Smooth muscle cell of the brain vasculature (primary cell): ENCODE measurements at places on chromosomes 7 and 10.

DNA sequence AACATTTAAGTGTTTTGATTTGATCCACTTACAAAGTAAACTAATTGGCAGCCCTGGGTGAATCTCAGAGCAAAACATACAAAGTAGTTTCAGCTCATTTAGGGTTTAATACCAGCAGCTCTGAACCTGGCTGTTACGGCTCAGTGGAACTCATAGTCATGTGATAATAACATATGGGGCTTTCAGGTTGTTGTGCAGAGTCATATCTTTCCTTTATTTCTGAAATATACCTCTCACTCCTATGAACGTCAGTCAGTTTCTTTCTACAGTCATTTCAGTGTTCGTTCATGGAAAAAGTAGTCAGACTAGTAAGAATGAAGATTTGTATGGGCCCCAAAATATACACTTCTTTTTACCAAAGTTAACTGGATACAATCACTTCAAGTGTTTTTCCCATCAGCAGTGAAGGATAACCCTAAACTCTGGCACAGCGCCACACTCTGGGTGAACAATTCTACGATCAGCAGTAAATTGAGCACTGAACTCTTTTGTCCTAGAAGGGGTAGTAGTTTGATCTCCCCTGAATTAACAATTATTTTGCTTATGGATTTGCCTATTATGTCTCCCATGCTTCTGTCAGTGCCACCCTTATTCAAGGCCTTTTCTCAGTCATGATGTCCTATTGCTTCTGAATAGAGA, 218.6 kb downstream of the THSD7A start:
- DNase-seq = no peak

DNA sequence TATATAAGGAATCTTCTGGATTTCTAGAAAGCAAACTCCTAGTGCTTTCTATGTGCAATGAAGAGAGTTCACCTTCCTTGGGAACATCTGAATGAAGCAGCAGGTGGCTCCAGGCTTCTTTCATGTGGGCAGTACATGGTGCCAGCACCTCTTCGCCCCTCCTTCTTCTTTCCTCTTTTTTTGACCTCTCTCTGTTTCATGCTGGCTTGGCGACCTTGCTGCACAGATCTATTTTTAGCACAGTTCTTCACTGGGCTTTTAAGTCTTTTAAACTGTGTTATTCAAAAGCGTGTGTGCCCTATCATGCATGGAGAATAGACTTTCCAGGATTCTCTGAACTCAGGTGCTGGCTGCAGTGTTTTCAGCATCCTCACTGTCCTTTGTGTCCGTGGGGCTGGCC, 400.3 kb upstream of the PRKCQ start:
- no peak for DNase-seq

DNA sequence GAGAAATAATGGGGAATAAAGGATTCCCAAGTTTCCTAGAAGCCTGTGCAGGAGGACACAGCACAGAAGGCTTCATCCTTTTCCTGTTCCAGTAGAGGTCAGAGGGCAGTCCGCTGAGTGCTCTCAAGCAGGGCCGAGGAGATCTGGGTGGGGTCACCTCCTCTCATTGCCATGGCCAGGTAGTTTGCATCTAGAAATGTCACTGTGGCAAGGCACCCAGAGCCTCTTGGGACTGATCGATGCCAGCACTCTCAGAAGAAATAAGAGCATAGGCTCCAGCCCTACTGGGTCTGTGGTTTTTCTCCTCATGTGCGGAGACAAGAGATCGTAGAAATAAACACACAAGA, 7.9 kb downstream of the NUB1 start:
- DNase-seq = no peak

GRCh38 chr7:138243430-138243829, 167.2 kb downstream of the AKR1D1 start:
- no peak for DNase-seq

DNA sequence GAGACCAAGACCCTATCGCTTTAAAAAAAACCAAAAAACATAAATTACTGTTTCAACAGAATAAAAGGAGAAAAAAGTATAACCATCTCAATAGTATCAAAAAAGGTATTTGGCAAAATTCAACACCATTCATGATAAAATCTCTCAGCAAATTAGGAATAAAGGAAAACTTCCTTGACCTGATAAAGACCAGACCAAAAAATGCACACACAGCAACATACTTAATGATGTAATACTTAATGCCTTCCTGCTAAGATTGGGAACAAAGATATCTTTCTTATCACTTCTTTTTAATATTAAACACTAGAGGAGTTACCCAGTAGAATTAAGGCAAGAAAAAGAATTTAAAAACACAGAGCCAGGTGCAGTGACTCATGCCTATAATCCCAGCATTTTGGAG, 79.3 kb downstream of the CNOT4 start:
- no peak for DNase-seq

DNA sequence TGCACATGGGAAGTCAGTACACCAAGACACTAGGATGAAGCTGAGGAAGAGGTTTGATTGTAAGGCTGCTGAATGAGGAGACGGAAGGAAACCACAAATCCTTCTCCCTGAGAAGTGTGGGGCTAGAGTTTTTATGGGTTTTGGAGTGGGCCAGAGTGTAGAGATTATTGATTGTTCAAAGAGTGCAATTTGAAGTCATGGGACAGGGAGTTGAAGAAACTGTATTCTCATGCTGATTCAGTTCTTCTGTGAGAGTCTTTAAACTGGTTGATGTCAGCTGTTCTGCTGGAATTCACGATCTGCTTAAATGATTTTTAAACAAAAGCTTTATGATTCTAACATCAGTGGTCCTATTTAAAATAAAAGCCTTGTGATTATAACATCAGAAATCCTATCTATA, 91.2 kb downstream of the CSTF2T start:
- DNase-seq = no peak

- no peak for DNase-seq
These were observed 16.8 kb upstream of the KIF20B start for GRCh38 chr10:89684604-89685003.

DNA sequence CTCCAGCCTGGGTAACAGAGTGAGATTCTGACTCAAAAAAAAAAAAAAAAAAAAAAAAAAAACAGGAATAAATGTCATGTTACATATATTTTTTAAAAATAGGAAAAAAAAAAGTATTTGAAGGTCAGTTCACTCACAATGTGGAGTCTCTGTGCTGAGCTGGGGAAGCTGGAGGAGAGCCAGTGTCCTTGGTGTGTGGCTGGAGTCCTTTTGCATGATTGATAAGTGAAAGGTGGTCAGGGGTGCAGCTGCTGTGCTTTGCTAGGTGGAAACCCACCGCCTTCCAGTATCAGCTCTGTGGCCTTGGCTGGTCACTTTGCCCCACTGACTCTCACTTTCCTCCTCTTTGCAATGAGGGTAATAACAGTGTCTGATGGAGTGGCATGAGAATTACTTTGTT, 101.9 kb downstream of the VWC2 start:
- DNase-seq = no peak

- no peak for DNase-seq
These were observed 12.3 kb upstream of the OGA start for GRCh38 chr10:101830322-101831168.

- no peak for DNase-seq
These were observed 25.5 kb downstream of the JAZF1 start for GRCh38 chr7:28155019-28155660.

DNA sequence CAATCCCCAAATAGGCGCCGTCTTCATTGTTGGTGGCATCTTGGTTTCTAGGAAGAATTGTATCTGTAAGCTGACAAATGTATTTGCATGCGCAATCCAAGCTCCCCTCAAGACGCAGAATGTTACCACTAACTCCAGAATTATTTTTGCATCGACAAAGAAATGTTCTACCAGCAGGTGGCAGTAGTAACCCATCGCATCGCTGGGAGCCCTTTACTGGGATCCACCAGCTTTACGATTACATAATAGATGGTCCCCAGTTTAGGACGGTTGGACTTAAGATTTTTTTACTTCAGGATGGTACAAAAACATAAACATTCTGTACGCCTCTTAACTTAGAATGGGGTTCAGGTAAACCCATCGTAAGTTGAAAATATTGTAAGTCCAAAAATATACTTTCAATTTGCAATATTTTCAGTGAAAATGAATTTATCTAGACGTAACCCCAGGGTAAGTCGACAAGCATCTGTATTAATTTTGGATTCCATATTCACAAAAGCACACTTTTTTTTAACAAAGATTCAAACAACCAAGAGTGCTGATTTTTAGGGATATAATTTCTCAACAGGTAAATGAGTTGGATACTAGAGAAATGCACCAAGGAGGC, 114.0 kb upstream of the COBL start:
- DNase-seq = peak; percentile 10

- no peak for DNase-seq
These were observed 13.7 kb upstream of the C10orf71 start for GRCh38 chr10:49285232-49285631.

GRCh38 chr7:130441408-130441869, 623 bp upstream of the CEP41 start:
- no peak for DNase-seq

- DNase-seq = no peak
These were observed 73.6 kb downstream of the COBL start for GRCh38 chr7:51242881-51243518.
